Activated CD4-positive, alpha-beta memory T cell treated with anti-CD3 and anti-CD28 coated beads for 36 hours (primary cell): ENCODE measurements at places on chromosomes 12 and 14.
A peak's percentile ranks its signal among the peaks of the same experiment; 100 is the strongest.

GRCh38 chr12:12010277-12011039 is 60.3 kb upstream of the BCL2L14 start:
- DNase-seq = peak; percentile 90

GRCh38 chr12:121520119-121520518 is 60.7 kb downstream of the KDM2B start:
- no peak for DNase-seq

DNA sequence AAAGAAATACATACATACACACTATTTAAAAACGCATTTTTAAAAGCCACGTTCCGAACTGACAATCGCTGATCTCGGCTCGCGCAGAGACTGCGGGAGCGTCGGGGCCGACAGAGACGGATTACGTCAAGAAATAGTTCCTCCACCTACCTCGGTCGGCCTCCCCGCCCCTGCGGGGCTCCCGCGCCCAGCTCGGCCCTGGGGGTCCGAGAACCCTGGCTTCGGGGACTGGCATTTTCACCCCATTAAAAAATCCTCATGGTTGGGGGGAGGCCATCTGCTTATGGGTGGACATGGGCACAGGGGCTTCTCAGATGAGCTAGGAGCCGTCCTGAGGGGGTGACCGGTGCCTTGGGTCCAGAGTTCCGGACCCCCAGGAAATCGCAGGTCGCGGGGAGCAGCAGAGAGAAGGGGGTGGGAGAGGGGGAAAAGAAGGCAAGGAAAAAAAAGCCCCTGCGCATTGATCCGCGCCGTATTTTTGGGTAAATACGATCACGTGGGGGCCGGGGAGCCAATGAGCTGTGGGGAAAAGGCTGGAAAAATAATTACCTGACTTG is 324 bp upstream of the HOXC9 start:
- peak; percentile 42 for DNase-seq

DNA sequence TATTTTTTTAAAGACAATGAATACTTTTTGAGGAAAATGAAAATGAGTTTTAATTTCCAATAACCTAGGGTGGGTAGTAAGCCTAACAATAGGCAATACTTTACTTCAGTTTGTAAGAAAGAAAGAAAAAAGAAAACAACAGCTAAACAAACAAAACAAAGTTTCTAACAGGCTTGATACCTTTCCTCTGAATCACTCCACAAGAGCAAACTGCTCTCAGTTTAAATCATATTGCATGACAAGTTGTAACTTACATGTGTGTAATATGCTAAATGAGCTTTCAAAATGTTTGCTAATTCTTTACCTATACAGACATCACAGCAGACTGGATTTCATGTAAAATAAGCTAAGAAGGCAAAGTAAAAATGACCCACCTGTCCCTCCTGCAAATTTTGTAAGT is 6.7 kb upstream of the LMO3 start:
- no peak for DNase-seq

GRCh38 chr14:67515386-67516079 is 17.6 kb upstream of the PLEKHH1 start:
- DNase-seq = peak; percentile 46

GRCh38 chr12:100987552-100988521 is 193.3 kb downstream of the ANO4 start:
- DNase-seq = peak; percentile 18

- DNase-seq = no peak
These were observed 22.2 kb upstream of the PLEKHG6 start for GRCh38 chr12:6288235-6288634.

DNA sequence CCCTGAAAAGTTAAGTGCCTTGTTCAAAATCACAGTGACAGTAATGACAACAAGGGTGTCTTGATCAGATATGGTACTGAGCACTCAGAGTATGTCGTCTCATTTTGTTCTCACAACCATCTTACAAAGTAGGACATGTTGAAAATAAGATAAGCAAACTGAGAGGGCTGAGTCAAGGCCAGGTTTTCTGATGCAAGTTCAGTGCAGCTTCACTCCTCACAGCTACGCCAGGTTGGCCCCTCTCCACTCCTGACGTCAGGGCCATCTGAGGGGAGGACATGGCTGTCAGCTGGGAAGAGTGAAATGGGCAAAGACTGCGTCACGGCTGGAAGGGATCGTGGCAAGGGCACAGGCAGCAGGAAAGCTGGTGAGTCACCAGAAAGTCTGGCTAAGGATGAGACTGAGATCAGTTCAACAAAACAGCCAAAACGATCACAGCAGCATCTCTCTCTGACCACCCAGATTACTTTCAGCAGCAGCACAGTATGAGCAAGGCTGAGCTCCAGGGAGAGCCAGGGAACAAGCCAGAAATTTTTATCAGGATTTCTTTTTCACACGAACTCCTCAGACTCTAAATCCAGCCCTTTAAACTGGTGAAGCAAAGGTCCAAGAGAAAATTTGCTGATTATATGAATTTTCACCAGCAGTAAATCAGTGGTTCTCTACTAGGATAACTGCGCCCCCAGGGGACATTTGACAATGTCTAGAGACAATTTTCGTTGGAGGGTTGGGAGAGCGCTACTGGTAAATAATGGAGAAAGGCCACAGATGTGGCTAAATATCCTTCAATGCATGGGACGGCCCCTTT is 297.9 kb upstream of the AMIGO2 start:
- no peak for DNase-seq

DNA sequence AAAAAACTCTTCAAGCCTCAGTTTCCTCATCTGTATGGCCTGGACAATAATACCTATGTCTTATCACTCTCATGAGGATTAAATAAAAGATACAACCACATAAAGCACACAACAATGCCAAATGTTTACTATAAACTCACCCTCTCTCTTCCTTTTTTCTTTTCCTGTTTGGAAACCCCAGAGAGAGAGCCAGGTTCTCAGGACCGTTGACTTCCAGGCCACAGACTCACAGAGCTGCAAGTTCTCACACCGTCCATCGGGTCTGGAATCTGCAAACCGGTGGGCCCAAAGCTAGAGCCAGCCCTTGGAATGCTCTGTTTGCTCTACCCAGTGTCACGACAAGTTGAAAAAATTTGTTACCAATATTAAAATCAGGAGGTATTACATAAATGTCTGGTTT is 4.6 kb upstream of the CD4 start:
- no peak for DNase-seq

- no peak for DNase-seq
These were observed 934 bp upstream of the ZC2HC1C start for GRCh38 chr14:75068294-75069120.

DNA sequence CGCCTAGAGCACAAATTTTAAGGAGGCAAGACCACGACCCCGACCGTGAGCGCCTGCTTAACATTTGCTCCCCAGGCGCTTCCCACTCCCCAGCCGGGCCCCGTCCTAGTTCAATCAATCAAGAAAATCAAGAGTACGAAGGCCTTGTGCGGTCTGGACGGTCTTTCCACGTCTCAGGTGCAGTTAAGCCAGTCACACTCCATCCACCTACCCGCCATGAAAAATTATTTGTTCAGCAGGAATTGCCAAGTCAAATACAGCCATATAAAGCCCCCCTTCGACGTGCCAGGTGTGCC is 603 bp upstream of the LRR1 start:
- no peak for DNase-seq

DNA sequence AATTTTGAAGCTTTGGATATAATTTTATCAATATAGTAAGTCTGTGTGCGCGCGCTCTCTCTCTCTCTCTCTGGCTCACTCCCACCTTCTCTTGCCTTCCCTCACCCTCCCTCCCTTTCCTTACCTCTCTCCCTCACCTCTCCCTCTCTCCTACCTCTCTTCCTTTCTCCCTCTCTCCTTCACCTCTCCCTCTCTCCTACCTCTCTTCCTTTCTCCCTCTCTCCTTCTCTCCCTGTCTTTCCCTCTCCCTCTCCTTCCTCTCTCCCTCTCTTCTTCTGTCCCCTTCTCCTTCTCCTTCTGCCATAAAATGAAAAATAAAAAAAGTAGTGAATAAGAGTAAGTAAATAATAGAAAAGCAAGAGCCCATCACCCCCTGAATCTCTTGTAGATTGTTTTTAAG is 9.0 kb upstream of the NUDT4 start:
- DNase-seq = no peak

GRCh38 chr12:93753285-93753684 is 76.1 kb downstream of the CRADD start:
- DNase-seq = no peak

GRCh38 chr12:94806617-94807016 is 156.3 kb upstream of the TMCC3 start:
- DNase-seq = no peak

- no peak for DNase-seq
These were observed 650 bp downstream of the GALC start for GRCh38 chr14:87992346-87992717.

- DNase-seq = no peak
These were observed 54.7 kb upstream of the GTF2A1 start for GRCh38 chr14:81275305-81276072.

GRCh38 chr12:118356809-118357256 is 15.9 kb downstream of the TAOK3 start:
- peak; percentile 45 for DNase-seq

GRCh38 chr14:75822522-75823141 is 159.2 kb downstream of the TGFB3 start:
- no peak for DNase-seq

GRCh38 chr14:31435276-31435675 is 14.9 kb upstream of the HEATR5A start:
- no peak for DNase-seq

- DNase-seq = no peak
These were observed 91.6 kb upstream of the PTPRQ start for GRCh38 chr12:80352474-80352873.

- DNase-seq = no peak
These were observed 6.9 kb downstream of the ZBTB39 start for GRCh38 chr12:56999456-56999855.

DNA sequence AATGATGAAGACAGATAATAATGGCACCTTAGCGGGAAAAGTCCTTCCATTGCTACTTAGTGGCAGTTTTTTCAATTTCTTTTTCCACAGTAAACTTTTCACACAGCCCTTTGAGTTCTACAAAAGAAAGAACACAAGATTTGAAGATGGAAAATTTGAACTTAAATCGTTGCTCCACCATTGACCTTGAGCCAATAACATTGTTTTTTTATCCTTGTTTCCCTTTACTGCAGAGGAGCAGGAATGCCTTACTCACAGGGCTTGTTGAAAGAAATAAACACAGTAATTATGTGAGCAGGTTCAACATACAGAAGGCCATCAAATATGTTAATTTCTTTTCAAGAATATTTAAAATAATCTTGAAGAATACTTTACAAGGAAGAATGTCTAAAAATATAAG is 181.5 kb upstream of the KRR1 start:
- no peak for DNase-seq

DNA sequence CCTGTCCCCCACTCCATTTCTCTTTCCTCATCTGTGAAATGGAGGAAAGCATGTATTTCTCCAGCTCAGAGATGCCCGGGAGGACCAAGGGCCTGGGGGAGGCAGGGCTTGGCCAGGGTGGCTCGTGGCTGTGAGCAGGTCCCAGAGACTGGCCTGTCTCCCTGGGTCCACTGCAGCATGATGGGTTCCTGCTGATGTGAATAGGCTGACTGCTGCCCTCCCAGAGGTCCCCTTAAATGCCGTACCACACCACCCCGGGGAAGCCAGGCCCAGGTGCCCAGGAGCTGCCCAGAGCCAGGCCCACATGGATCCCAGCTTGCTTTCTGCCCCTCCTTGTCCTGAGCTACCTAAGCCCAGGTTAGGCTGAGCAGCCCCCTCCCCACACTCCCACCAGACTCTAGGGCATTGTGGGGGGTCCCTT is 158.2 kb upstream of the C14orf180 start:
- no peak for DNase-seq

DNA sequence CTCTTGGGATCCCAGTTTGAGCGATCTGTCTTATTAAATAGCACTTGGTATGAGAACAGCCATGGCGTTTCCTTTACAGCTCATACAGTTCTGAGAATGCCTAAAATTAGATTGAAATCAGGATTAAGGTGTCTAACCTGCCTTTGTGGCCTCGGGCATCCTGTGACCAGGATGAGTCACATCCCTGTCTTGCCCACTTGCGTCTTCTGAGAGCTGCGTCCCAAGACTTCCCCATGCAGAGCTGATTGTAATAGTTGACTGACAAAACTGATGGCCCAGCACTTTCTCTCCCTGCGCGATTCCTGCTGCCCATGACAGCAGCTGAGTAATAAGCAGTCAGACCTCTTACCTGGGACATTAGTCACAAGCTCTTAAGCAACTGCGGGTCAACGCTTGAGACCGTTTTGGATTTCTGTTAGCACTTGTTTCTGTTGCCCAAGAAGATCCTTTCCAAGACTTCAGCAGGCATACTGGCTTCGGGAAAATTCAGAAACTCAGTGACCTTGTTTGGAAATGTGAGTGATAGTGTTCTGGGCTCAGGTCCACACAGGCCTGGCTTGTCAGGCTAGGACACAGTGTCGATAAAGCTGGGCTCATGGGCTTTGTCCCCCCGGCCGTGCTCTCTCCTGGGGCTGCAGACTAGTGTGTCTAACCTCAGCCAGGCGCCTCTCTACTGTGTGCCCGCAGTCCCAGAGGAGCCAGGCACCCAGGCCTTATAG is 169.9 kb upstream of the HIF1A start:
- peak; percentile 92 for DNase-seq
